ENCODE measurements at places on chromosomes 5 and 9.
A peak's percentile ranks its signal among the peaks of the same experiment; 100 is the strongest.

- no peak for DNase-seq
Observed at GRCh38 chr5:160461378-160461777, 39.7 kb downstream of the PTTG1 start.

DNA sequence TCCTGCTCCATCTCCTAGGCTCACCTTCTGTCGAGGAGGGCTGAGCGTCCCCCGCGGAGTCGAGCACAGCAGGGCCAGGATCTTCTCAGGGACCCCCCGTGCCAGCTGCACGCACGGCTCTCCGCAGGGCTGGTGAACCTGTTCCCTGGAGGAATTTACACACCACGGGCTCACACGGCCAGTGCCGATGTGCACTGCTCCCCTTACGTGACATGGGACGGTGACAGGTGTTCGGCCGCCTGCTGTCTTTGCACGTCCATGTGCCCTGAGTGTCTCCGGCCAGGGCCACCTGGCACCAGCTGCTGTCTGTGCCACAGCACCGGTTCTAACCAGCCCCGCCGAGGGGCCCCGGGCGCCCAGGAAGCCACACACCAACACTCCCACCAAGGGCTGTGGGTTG, 8.7 kb upstream of the AGPAT2 start:
- DNase-seq: peak; percentile 22

DNA sequence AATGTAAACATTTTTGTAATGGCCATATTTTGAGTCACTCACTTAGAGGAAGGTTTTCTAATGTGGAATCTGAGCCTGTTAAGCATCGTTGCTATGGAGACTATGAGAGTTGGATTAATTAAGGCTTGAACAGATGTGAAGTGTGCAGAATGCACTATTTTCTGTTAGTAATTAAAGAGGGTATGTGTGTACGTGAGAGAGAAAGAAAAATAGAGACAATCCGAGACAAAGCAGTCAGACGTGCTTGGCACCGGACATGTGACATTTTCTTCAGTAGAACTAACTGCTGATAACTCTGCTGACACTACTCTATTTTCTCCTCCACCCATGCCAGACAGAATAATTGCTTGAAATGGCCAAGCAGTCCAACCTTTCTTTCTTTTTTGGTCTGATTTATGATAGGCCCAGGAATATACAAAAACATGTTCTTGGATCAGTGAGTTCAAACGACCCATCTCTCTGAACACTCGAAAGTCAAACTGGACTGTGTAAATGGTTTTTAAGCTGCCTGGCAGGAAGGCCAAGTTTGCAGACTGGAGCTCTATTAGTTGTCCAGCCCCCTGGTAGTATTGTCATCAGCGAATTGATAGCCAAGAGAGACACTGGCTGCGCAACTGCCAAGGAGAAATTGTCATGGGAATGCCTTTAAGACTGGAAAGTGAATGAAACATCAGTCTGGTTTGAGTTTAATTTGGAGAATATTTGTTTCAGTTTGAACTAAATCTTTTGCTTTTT, 322.1 kb downstream of the ARHGEF28 start:
- DNase-seq: no peak

- DNase-seq: no peak
Observed at GRCh38 chr5:115179394-115180164, 9.9 kb upstream of the TRIM36 start.

DNA sequence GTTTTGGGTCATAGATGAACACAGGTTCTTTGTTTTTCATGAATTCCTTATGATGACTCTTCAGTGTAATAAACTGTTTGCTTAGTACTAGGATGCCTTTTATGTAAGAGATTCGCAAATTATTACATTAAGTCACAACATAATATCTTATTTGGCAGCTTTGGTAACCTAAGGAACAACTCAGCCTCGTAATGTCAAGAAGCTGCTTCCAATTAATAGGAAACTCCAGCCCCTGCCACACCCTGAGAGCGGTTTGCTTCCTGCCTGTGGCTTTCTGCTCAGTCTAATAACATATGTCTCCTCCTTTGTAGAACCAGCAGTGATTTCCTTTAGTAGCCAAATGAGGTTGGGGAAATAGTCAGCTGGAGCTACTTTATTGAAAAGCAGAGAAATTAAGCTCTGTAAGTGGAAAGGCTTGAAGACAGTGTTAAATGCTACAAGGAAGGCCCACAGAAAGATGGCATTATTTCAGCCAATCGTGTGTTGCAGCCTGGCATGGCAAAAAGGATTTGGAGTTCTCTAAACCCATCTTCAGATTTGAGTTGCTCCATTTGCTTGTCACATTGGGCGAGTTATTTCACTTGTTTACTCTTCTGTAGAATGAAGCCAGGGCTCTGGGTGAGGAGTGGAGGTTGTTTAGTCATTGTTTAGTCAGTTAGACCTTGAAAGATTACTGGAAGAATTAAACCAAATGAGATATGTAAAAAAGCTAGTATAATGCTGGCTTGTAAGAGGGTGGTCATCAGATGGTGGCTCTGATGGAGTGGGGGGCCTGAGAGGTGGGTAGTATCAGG, 54.1 kb downstream of the MTAP start:
- DNase-seq: no peak

- no peak for DNase-seq
Observed at GRCh38 chr9:104860263-104860662, 67.7 kb downstream of the ABCA1 start.

- no peak for DNase-seq
Observed at GRCh38 chr5:144017631-144018030, 152.8 kb downstream of the YIPF5 start.

- no peak for DNase-seq
Observed at GRCh38 chr9:23412046-23412445, 414.0 kb downstream of the ELAVL2 start.

DNA sequence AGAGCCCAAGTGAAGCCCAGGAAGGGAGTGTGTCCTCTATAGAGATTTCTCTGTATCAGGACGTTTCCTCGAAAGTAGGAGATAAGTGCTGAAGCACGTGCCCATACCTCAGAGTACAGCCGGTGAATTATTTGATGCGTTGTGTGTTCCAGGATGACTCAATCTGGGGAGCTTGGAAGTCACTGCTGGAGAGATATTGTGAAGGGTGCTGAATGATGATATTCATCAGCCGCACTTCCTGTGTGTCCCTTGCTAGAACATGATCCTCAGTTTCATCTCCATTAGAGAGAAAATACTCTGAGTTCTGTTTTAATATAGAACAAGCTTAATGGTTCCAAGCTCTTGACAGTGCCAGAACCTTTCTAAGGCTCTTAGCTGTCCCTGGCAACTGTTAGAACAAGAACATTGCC, 402.3 kb upstream of the ADAMTSL1 start:
- no peak for DNase-seq

DNA sequence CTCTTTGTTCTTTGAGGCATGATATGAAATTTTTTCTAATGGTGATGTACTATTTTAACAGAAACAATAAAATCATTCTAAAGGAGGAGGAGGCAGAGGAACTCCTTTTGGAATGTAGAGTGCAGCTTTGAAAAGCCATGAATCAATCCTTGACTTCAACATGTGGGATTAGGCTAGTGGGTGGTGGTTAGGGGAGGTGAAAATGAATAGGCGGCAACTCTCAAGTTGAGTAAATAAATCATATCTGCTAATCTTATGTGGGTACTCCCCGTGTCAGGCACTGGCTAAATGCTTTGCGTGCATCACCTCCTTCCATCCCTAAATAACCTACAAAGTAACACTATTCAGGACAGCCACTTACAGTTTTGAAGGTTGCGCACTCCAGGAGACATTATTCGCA, 35.1 kb downstream of the FAM81B start:
- DNase-seq: no peak

- DNase-seq: no peak
Observed at GRCh38 chr9:107883496-107884124, 394.0 kb upstream of the KLF4 start.

DNA sequence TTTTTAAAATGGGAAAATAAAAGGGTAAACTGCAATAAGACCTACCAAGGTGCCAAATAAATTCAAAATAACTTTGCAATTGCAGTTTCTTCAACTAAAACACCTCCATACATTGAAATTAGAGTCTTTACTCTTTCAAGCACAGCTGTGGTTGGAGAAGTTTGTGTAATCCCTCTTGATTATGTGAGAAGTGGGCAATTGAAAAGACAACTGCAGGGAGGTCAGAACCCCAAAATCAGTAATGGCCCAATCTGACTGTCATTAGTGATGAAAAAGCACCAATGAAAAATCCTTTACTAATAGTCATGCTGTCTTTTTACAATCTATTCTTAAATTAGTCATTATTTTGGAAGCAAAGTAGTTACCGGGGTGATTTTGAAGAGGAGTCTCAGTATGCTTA, 116.7 kb upstream of the RGMB start:
- DNase-seq: no peak

DNA sequence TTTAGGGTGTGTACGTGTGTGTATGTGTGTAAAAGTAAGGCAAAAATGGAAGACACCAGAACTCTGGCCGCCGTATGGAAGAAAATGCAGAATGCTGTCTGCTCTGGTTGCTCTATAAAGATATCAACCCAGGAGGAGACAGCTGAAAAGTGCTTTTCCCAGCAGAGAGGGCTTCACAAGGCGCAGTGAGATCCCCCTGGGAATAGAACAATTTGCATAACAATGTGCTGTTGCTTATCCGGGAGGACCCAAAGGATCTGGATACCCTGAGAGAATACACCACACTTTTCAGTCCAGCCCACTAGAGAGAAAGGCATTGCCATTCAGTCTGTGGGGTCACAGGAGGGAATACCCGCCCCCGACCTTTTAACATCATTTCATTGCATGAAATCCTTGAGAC, 230.6 kb downstream of the EBF1 start:
- no peak for DNase-seq

- DNase-seq: no peak
Observed at GRCh38 chr9:21265421-21266189, 25.8 kb upstream of the IFNA14 start.

DNA sequence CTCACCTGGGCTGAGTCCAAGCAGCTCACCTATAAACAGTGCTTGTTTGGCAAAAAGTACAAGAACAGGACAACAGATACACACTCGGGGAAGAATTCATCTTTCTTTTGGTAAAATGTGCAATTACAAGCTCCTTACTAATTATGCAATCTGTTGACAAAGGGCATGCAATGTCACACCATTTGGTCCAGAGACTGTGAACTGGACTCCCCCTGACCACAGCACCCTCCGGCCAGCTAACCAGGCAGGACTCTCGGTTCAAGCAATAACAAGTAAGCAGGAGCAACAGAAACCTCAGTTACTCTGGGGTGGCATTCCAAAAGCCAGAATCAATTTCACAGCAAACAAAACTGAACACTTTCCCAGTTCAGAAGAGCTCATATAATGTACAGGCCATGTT, 113.8 kb downstream of the GNAQ start:
- DNase-seq: no peak

GRCh38 chr5:31563216-31563615, 31.1 kb downstream of the C5orf22 start:
- no peak for DNase-seq

GRCh38 chr9:27447031-27447683, 76.9 kb upstream of the IFNK start:
- DNase-seq: no peak
